SK-N-SH (cell line): ENCODE measurements at places on chromosomes 12 and 14. TPM values are rescaled to one million over a fixed set of nuclear protein-coding genes. Genes with fewer than 3 reads are reported as not detected.
A peak's percentile ranks its signal among the peaks of the same experiment; 100 is the strongest.

DNA sequence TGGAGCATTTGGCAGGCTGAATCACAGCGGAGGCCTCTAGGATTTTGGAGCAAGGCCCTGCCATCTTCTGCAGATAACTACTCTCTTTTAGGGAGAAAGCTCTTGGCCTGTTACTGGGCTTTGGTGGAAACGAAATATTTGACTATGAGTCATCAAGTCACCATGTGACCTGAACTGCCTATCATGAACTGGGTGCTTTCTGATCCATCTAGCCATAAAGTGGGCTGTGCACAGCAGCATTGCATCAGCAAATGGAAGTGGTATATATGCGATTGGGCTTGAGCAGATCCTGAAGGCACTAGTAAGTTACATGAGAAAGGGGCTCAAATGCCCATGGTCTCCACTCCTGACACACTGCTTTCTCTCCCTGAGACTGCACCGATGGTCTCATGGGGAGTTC is 21.1 kb downstream of the GYS2 start:
- H3K27ac ChIP-seq, result no peak overlapping the region
- H3K4me3 ChIP-seq, result no peak overlapping the region
- H3K27me3 ChIP-seq, result no peaks in the 10 kb centered on the region
- no peaks in the 10 kb centered on the region for H3K36me3 ChIP-seq

DNA sequence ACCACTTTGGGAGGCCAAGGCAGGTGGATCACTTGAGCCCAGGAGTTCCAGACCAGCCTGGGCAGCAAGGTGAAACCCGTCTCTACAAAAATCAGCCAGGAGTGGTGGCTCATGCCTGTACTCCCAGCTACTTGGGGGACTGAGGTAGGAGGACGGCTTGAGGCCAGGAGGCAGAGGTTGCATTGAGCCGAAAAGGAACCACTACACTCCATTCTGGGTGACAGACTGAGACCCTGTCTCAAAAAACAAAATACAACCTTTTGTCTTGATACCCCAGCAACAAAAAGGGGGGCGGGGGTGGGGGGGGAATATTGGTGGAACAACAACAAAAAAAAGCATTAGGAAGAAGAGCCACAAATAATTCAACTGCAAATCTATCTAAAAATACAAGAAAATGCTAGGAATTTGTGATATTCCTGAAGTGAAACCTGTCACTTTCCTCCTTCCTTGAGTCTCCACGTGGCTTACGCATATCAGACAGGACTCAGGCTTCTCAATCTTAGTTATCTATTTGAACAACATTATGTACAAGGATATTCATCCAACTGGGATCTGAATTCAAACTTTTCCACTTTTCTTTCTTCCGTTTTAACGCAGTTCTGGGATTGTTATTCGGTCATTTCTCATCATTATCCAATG is 1.3 kb downstream of the R3HDM2 start:
- peak overlapping the region; percentile 67 for H3K4me3 ChIP-seq
- DNase-seq, result no peak
- peaks cover 2% of the 10 kb centered on the region for H3K36me3 ChIP-seq

The INF2 gene
- polyA plus RNA-seq, result 20.1 and 32.5 TPM in 2 replicates

The CYP27B1 gene
- 1.7 and 2.3 TPM in 2 replicates for polyA plus RNA-seq
